ENCODE measurements at places on chromosomes 6 and 20. TPM values are rescaled to one million over a fixed set of nuclear protein-coding genes. Genes with fewer than 3 reads are reported as not detected.

GCNT2 gene
- 9.8 TPM for total RNA-seq

BTBD3 gene
- total RNA-seq, result 20.4 TPM

CLVS2 gene
- total RNA-seq, result 0.07 TPM

SIM1 gene
- total RNA-seq, result not detected

GSTA1 gene
- not detected for total RNA-seq

ABCC10 gene
- total RNA-seq, result 10.4 TPM

TINAG gene
- not detected for total RNA-seq

ACAT2 gene
- total RNA-seq, result 25.5 TPM

LST1 gene
- not detected for total RNA-seq

NRN1 gene
- total RNA-seq, result 0.76 TPM

PSORS1C1 gene
- total RNA-seq, result 5.7 TPM

PKHD1 gene
- not detected for total RNA-seq

CYP24A1 gene
- total RNA-seq, result 652 TPM

WFDC10B gene
- total RNA-seq, result not detected

LIN28B gene
- total RNA-seq, result 1.4 TPM

SLC17A3 gene
- total RNA-seq, result 1.00 TPM

SEMG2 gene
- total RNA-seq, result not detected

NKAPL gene
- total RNA-seq, result not detected

TFAP2B gene
- not detected for total RNA-seq

IP6K3 gene
- total RNA-seq, result 0.15 TPM

RNF39 gene
- total RNA-seq, result 0.05 TPM

C20orf202 gene
- not detected for total RNA-seq

GPX5 gene
- not detected for total RNA-seq

RING1 gene
- 24.9 TPM for total RNA-seq

MRAP2 gene
- total RNA-seq, result 1.3 TPM

TMEM63B gene
- total RNA-seq, result 16.0 TPM

SLC35D3 gene
- total RNA-seq, result 0.09 TPM

Measured in A549 treated with DMSO at 1 μM for 4 hours (cell line).